ENCODE measurements at places on chromosomes 3 and 15. TPM values are rescaled to one million over a fixed set of nuclear protein-coding genes. Genes with fewer than 3 reads are reported as not detected.
A peak's percentile ranks its signal among the peaks of the same experiment; 100 is the strongest.

HHLA2 gene
- not detected for polyA plus RNA-seq

DNA sequence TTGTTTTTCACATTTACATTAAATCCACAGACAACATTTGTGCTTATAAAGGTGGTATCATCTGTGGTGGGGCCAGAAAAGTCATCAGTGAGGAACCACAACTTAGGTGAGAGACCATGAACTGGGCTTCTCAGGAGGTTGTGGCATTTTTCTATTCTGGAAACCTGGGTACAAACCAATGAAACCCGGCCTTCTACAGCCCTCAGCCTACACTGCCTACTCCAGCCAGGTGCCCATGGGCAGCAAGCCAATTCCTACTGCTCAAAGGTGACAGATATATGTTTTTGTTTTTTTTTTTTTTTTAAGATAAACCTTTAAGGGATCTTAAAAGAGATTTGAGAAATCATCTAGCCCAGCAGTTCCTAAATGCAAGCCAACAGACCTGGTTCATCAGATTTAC lies 20.3 kb downstream of the SPG21 start:
- H3K27ac ChIP-seq = no peak overlapping the region
- peaks cover 19% of the 10 kb centered on the region for H3K36me3 ChIP-seq
- DNase-seq = no peak
- no peaks in the 10 kb centered on the region for H3K27me3 ChIP-seq

- no peaks in the 10 kb centered on the region for H3K36me3 ChIP-seq
- no peak overlapping the region for H3K4me3 ChIP-seq
- no peak for DNase-seq
- no peaks in the 10 kb centered on the region for H3K27me3 ChIP-seq
- no peaks in the 10 kb centered on the region for H3K4me1 ChIP-seq
- H3K27ac ChIP-seq = no peak overlapping the region
Measured at GRCh38 chr3:74214286-74214685, 400.2 kb downstream of the CNTN3 start.

DNA sequence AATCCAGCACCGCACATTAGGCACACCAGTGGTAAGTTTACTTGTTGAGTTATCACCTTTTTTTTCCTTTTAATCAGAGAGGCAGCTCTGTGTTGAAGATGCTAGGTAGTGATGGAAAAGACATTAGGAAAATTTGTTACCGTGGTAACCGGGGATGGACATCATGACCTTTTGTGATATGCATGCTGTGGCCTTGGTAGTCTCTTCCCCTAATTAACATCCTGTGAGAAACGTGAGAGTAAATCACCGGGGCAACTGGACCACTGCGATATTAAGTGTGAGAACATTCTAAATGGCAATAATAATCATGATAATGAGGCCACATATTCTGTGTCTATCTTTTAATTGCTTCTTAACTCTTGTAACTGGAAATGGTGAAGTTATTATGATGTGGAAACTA lies 362.0 kb downstream of the CACNA2D3 start:
- no peak overlapping the region for H3K4me3 ChIP-seq
- no peaks in the 10 kb centered on the region for H3K36me3 ChIP-seq
- no peak overlapping the region for H3K27ac ChIP-seq
- no peaks in the 10 kb centered on the region for H3K4me1 ChIP-seq
- DNase-seq = no peak

DNA sequence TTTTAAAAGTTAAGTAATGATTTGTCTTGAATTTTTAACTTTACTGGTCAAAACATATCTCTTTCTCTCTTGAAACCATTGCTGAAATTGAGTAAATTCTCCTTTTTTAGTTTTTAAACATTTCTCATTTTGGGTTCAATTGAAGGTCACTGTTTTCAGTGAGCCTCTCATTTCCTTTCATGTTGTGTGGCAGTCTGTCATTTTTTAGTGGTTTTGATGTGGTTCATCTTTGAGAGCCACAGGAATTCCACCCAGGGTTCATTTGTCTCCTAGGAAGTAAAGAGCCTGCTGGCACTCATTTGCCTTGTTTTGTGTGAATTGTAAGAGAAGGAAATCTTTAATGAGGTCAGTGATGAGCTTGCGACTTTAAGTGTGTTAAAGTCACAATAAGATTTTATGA lies 10.4 kb downstream of the CLDN11 start:
- peaks cover 31% of the 10 kb centered on the region for H3K4me1 ChIP-seq
- H3K4me3 ChIP-seq = no peak overlapping the region
- peak; percentile 16 for DNase-seq
- no peak overlapping the region for H3K27ac ChIP-seq
- H3K27me3 ChIP-seq = no peaks in the 10 kb centered on the region

- H3K4me3 ChIP-seq = no peak overlapping the region
- H3K4me1 ChIP-seq = no peaks in the 10 kb centered on the region
- H3K27me3 ChIP-seq = no peaks in the 10 kb centered on the region
- DNase-seq = no peak
- no peaks in the 10 kb centered on the region for H3K36me3 ChIP-seq
Measured at GRCh38 chr3:110243081-110243480, 828.5 kb upstream of the NECTIN3 start.

GRCh38 chr3:8387571-8387970 lies 114.1 kb upstream of the LMCD1 start:
- no peaks in the 10 kb centered on the region for H3K4me1 ChIP-seq
- no peak overlapping the region for H3K27ac ChIP-seq
- no peak overlapping the region for H3K4me3 ChIP-seq

DNA sequence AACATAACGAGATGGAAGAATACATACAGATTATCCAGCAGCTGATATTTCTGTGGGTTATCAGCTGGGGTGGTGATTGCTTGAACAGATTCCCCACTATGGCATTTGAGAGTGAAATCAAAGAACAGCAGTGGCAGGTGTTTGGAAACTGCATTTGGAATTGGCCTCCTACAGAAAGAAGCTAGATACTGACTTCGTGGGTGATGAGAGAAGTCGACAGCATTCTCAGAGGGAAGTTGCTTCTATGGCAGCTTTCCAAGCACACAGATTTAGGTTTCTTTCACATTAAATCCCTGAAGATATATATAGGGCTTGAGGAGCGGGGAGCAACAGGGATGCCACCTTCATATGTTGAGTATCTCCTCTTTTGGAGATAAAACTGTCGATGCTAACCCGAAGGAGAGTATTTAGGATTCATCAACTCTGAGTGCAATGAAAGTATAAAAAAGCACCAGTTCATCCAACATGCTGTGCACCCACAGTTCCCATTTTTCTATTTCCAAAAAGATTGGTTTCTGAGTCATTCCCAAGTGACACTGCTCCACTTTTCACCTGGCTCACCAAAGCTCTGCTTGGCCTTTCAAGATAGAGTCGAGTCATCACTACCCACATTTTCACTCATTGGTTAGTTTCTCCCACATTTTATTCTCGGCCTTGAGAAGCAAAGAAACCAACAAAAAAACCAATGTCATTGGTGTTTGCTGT lies 579.8 kb upstream of the SUCLG2 start:
- H3K27me3 ChIP-seq = no peaks in the 10 kb centered on the region
- H3K27ac ChIP-seq = no peak overlapping the region
- H3K36me3 ChIP-seq = no peaks in the 10 kb centered on the region
- H3K4me3 ChIP-seq = no peak overlapping the region
- no peak for DNase-seq

- H3K4me1 ChIP-seq = no peaks in the 10 kb centered on the region
- no peaks in the 10 kb centered on the region for H3K36me3 ChIP-seq
- no peak overlapping the region for H3K4me3 ChIP-seq
- no peak for DNase-seq
- no peak overlapping the region for H3K27ac ChIP-seq
Measured at GRCh38 chr3:2465842-2466241, 367.2 kb downstream of the CNTN4 start.

GRCh38 chr3:159182961-159183360 lies 381.1 kb downstream of the MFSD1 start:
- no peak overlapping the region for H3K4me3 ChIP-seq
- H3K4me1 ChIP-seq = no peaks in the 10 kb centered on the region
- H3K27me3 ChIP-seq = no peaks in the 10 kb centered on the region
- DNase-seq = no peak
- no peak overlapping the region for H3K27ac ChIP-seq
- no peaks in the 10 kb centered on the region for H3K36me3 ChIP-seq

DNA sequence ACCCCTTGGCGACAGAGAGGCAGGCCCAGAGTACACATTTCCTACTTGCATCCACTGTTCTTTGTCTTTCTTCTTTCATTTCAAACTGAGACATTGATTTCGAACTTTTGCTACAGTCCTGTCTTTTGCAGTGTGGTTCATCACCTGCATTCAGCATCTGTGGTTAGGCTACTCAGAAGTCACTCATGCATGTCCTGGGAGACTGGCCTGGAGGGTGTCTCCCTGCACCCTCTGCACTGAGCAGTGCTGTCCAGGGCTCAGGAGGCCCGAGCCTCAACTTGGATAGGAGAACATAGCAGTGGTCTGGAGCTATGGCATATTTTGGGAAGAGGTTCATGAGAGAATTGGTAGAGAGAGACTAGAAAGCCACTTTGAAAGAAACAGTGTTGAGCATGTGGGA lies 240.2 kb upstream of the TPRG1 start:
- H3K4me1 ChIP-seq = peaks cover 6% of the 10 kb centered on the region
- H3K27ac ChIP-seq = no peak overlapping the region
- DNase-seq = no peak
- no peak overlapping the region for H3K4me3 ChIP-seq

DNA sequence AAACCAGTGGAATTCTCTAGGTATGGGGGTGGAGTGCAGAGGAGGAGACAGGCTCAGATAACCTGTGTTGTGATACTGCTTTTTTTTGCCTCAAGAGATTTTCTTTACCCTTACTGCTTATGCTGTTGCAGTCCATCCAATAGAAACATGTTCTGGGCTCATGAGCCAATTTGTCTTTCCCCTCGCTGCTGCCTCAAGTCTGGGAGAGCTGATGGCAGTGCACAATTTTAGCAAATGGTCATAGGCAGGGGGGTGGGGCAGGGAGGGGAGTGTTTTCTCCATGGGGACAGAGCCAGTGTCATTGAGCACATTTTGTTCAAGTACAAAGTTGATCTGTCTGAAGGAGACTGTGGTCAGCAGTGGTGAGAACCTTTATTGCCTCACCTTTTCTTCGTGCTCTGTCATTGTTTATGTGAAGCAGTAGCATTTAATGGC lies 134.9 kb downstream of the MBNL1 start:
- H3K27ac ChIP-seq = no peak overlapping the region
- DNase-seq = no peak
- peaks cover 22% of the 10 kb centered on the region for H3K4me1 ChIP-seq
- H3K4me3 ChIP-seq = no peak overlapping the region
- no peaks in the 10 kb centered on the region for H3K27me3 ChIP-seq
- H3K36me3 ChIP-seq = no peaks in the 10 kb centered on the region

GRCh38 chr3:175346573-175347356 lies 487.6 kb downstream of the NAALADL2 start:
- no peak overlapping the region for H3K27ac ChIP-seq
- H3K4me3 ChIP-seq = no peak overlapping the region
- peak; percentile 91 for DNase-seq
- H3K27me3 ChIP-seq = no peaks in the 10 kb centered on the region
- no peaks in the 10 kb centered on the region for H3K36me3 ChIP-seq
- H3K4me1 ChIP-seq = peaks cover 13% of the 10 kb centered on the region

ACKR4 gene
- 14.3 TPM for polyA plus RNA-seq

DNA sequence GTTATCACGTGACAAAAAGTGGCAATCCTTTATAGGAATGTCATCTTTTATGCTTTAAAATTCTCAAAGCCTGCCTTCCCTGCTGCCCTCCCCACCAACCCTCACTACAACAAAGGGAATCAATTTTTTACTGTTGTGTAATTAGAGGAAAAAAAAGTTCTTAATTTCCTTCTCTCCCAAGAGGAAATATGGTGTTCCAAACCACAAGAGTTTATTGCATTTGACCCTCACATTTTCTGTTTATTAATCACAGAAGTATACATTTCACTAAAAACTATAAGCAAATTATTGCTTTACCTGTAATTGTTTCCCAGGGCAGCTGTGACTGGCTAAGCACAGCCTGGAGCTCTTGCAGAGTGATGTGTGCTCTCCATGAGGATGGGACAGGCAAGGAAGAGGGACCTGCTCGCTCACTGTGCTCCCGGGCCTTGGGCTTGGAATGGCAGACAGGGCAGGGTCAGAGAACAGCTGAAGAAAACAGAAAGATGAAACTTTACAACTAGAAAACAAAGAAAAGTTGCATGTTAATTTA lies 31.3 kb upstream of the ATP10A start:
- H3K36me3 ChIP-seq = no peaks in the 10 kb centered on the region
- no peak overlapping the region for H3K4me3 ChIP-seq
- no peaks in the 10 kb centered on the region for H3K4me1 ChIP-seq

C2CD4B gene
- 31.5 TPM for polyA plus RNA-seq

- no peaks in the 10 kb centered on the region for H3K27me3 ChIP-seq
- no peak overlapping the region for H3K27ac ChIP-seq
- no peaks in the 10 kb centered on the region for H3K36me3 ChIP-seq
- no peak for DNase-seq
- H3K4me3 ChIP-seq = no peak overlapping the region
Measured at GRCh38 chr3:177554895-177555759, 357.8 kb upstream of the TBL1XR1 start.

DNA sequence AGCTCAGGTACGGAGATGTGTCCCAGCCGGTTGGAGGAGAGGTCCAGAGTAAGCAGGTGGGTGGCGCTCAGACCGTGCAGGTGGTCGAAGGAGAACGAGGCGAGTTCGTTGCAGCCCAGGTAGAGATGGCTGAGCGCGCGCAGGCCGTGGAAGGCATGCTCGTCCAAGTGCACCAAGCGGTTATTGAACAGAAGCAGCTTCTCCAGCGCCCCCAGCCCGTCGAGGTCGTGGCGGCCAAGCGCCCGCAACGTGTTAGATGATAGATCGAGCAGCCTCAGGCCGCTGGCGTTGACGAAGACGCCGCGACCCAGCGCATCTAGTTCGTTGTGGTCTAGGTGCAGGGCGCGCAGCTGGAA lies 648 bp downstream of the AMIGO3 start:
- H3K27ac ChIP-seq = no peak overlapping the region
- H3K4me1 ChIP-seq = peaks cover 12% of the 10 kb centered on the region
- H3K27me3 ChIP-seq = no peaks in the 10 kb centered on the region
- H3K4me3 ChIP-seq = no peak overlapping the region
- peak; percentile 28 for DNase-seq
- peaks cover 3% of the 10 kb centered on the region for H3K36me3 ChIP-seq

GPR62 gene
- 0.04 TPM for polyA plus RNA-seq

TMIE gene
- 0.16 TPM for polyA plus RNA-seq

DNA sequence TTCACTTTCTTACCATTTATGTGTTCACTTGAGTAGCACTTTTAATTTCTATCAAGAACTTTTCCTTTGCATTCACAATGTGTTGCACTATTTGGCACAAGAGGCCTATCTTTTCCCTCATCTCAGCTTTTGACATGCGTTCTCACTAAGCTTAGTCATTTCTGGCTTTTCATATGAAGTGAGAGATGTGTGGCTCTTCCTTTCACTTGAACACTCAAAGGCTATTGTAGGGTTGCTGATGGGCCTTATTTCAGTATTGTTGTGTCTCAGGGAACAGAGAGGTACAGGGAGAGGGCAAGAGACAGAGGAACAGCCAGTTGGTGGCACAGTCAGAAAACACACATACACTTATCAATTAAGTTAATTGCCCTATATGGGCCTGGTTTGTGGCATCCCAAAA lies 127.4 kb upstream of the MLF1 start:
- no peak overlapping the region for H3K4me3 ChIP-seq
- H3K27ac ChIP-seq = no peak overlapping the region
- H3K36me3 ChIP-seq = no peaks in the 10 kb centered on the region
- no peaks in the 10 kb centered on the region for H3K27me3 ChIP-seq
- DNase-seq = no peak
- H3K4me1 ChIP-seq = no peaks in the 10 kb centered on the region

Measured in endothelial cell of umbilical vein (primary cell).